ENCODE measurements at places on chromosomes 12 and 14.

- H3K36me3 ChIP-seq = no peaks in the 10 kb centered on the region
- peak overlapping the region; percentile 42 for H3K27ac ChIP-seq
- peak overlapping the region; percentile 39 for H3K4me3 ChIP-seq
- no peaks in the 10 kb centered on the region for H3K4me1 ChIP-seq
- peak; percentile 25 for DNase-seq
Measured at GRCh38 chr14:22070119-22070982, 396.7 kb upstream of the OR4E1 start.

DNA sequence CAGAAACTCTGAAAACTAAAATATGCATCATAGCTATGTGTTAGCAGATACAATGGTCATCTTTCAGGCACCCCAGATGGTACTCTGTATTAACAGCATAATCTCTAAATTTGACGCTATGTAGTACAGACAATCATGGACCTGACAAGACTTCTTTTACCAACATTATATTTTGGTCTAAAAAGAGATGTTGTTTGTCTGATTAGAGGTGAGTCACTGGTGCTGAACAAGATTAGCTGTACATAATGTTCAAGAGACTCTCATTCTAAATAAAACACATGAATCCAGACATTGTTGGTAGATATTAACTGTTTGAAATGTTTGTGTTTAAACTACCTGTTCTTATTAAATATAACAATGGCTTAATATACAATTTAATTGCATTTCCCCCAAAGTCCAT is 146.4 kb upstream of the LMNTD1 start:
- no peaks in the 10 kb centered on the region for H3K27me3 ChIP-seq
- no peaks in the 10 kb centered on the region for H3K4me1 ChIP-seq
- DNase-seq = no peak
- H3K4me3 ChIP-seq = no peak overlapping the region
- no peak overlapping the region for H3K27ac ChIP-seq

DNA sequence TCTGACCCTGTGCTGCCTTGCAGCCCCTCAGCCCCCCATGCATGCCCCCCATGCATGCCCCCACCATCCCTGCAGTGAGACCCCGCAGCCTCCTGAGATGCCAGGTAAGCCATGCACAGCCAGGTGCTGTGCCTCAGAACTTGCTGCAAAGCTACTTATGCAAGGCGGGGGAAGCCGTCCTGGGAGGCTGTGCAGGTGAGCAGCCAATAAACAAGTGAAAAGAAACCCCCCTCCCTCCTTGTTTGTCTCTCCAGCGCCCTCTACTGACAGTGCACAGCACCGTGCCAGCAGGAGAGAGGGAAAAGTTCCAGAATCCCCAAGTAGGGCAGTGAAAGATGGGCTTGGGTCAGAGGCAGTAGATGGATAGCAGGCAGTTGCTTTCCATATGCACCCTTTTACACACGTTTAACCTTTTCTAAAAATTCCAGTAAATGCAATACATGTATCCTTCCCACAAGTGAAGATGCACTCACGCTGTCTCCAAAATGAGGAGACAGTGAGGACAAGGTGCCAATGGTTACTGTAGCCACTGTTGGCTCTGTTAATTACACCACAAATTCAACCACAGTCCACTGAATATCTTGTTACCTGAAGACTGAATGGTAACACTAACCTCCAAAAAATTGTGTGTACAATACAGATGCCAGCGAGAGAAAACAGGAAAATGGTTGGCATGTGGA is 18.0 kb downstream of the TNFAIP2 start:
- no peaks in the 10 kb centered on the region for H3K36me3 ChIP-seq
- H3K27ac ChIP-seq = no peak overlapping the region
- no peak overlapping the region for H3K4me3 ChIP-seq
- no peak for DNase-seq

- no peak overlapping the region for H3K27ac ChIP-seq
- H3K27me3 ChIP-seq = no peaks in the 10 kb centered on the region
- DNase-seq = no peak
- H3K4me3 ChIP-seq = no peak overlapping the region
Measured at GRCh38 chr14:81137316-81137715, 83.4 kb downstream of the GTF2A1 start.

DNA sequence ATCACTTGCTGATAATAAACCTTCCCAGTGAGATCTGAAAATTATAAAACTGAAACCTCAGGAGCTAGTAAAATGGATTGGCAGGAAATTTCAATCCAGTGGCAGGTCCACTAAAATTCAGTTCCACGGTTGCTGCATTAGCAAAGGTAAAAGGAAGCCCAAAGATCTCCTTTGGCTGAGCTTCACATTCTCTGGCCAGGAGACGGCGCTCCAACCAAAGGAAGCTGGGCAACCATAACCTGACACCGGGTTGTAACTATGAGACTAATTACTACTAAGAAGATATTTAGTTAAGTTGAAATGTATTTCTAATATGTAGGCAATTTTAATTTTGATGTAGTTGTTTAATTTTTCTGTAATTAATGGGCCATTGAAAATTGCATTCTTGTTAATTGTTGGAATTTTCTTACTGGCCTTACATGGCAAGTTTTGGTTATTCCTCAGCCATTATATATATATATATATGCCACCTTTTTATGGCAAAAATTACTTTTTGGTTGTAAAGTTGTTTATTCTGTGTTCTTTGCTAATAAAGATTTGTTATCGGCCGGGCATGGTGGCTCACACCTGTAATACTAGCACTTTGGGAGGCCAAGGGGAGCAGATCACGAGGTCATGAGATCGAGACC is 17.0 kb downstream of the OR8S1 start:
- H3K27me3 ChIP-seq = no peaks in the 10 kb centered on the region
- H3K36me3 ChIP-seq = no peaks in the 10 kb centered on the region
- no peak for DNase-seq
- H3K4me3 ChIP-seq = no peak overlapping the region
- H3K4me1 ChIP-seq = no peaks in the 10 kb centered on the region

All from effector memory CD4-positive, alpha-beta T cell (primary cell).